ENCODE measurements at places on chromosomes 5 and 9.

DNA sequence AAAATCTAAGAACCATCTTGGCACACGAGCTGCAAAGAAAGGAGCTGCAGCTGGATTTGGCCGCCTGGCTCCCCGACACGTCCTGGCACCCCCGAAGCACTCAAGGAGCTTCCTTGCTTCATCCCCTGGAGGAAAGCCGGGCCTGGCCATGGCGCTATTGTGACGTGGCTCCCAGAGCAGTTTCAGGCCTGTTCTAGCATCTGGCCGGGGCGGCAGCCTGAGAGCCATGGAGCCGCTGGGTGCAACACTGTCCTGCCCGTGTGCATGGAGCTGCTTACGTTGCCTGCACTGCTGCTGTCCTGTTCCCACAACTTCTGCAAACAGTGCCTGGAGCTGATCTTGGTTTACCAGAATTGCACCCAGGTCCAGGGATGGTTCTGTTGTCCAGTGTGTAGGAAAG lies 63.5 kb downstream of the PTPDC1 start:
- DNase-seq: no peak

DNA sequence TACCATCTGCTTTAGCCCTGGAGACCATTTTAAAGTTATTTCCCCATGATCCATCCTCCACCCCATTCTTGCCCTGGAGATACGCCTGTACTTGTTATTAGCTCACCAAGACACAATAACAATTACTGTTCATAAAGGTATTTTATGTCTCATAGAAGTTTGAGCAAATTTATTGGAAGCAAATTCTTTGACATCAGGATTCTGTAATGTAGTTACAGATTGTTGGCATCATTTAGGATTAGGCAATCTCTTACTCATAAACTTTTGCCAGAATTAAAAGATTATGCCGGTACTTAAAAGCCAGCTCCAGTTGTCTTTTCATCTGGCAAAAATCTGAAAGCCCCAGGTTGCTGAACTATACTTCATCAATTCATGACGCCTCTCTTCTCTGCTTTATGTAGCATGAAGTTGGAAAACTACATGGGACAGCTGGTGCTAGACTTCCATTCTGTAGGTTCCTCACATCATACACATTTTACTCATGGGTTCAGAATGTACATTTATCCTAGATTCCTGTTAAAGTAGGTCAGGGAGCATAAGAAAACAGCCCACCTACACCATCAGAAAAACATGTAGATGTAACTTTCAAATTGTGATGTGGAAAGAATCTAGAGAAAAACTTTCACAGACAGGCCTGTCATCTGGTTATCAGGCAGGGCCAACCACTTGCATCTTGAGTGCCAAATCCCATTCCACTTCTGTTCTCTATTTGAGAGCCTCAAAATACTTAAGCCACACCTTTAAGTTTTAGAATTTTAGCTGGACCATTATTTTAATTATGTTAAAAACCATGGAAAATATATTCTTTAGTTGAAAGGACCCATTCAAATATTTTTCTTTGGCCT lies 14.0 kb downstream of the ATP10B start:
- DNase-seq: no peak

- DNase-seq: no peak
Observed at GRCh38 chr5:116872986-116873385, 298.4 kb upstream of the SEMA6A start.

DNA sequence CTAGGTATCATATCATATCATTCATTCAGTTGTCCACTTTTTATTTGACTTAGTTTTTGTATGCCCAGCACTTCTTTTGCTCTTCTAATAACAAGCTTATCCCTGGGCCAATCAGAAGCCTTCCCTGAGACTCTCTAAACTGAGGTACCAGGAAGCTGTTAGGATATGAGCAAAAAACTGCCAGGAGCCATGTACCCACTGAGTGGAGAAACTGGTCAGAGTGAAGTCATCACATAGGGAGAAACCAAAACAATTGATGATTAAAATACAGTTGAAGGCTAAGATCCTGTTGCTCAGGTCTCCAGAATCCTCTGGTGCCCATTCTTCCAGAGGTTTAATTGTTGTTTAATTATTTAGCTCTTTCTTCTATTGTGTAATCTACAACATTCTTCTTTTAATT lies 120.2 kb downstream of the KIAA0825 start:
- DNase-seq: no peak

DNA sequence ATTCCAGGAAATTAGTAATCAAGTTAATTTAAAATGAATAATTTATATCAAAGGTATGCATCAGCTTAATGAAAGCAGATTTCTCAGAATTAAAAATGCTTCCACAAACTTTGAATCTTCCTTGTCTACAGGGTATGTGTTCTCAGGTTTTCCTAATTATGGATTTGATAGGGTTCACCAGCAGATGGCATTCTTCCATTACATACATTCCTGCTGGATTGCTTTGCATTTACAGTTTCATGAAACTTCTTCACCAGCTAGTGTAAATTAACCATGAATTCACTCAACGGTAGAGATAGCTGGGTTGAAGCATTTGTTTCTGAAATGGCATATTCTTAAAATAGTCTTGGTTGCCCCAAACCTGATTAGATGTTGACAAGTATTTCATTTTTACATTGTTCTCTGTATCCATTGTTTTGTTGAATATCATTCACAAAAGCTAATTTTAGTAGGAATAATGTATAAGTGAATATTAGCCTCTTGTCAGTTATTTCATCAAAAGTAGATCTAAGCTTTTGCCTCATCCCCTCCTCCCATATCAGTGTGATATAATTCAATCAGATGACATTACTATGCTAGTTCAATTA lies 68.7 kb upstream of the WDR41 start:
- peak; percentile 79 for DNase-seq

Data from GM23338 (cell line).